ENCODE measurements at places on chromosomes 4 and X. TPM values are rescaled to one million over a fixed set of nuclear protein-coding genes. Genes with fewer than 3 reads are reported as not detected.

Gene FAM193A
- 44.3 TPM for total RNA-seq

Gene GASK1B
- total RNA-seq: not detected

Gene FAM47C
- not detected for total RNA-seq

Gene CTAG2
- total RNA-seq: not detected

Gene GC
- total RNA-seq: not detected

Gene PDZD4
- 4.9 TPM for total RNA-seq

Gene KIT
- 0.49 TPM for total RNA-seq

Gene LDB2
- total RNA-seq: not detected

Gene EPGN
- total RNA-seq: 0.54 TPM

Gene SPANXB1
- total RNA-seq: not detected

Gene SEC24D
- 38.3 TPM for total RNA-seq

Gene ENAM
- not detected for total RNA-seq

Gene HMGB3
- total RNA-seq: 11.5 TPM

Gene PTTG2
- total RNA-seq: 2.0 TPM

Gene MAGEA1
- total RNA-seq: not detected

Gene JADE1
- total RNA-seq: 50.8 TPM

Gene COQ2
- 3.9 TPM for total RNA-seq

Gene NOP14
- total RNA-seq: 25.8 TPM
